Activated naive CD4-positive, alpha-beta T cell treated with anti-CD3 and anti-CD28 coated beads, Interleukin-2, amount 50 U/mL, for 72 hours (primary cell): ENCODE measurements at places on chromosomes 11 and 22.
A peak's percentile ranks its signal among the peaks of the same experiment; 100 is the strongest.

DNA sequence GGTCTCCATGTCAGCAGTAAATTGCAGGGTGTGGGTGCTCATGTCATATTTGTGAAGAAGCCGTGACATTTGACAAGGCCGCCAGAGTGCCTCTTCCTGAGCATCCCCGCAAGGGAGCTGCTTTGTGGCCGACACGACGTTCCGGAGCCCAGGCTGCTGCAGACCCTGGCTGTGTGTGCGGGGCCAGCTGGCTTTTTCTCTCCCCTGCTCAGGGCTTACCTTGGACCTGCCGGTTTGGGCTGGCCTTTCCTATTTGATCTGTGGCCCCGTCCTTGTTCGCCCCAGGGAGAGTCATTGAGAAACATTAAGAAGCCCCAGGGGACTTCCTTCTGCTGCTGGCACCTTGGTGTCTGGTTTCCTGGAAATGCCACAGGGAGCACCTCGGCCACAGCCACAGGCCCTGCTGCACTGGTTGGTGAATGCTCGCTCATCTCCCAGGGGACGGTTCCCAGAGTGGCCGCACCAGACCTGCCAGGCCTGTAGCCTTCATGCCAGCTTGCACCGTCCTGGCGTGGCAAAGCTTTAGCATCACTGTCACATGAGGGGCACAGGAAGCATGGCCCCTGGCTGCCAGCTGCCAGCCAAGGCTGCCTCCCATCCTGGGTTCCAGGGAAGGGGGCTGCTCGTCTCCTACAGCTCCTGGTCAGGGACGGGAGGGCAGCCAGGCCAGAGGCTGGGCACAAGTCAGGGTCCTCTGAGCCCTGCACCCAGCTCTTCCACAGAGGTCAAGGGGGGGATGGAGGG is 5.4 kb downstream of the GRK2 start:
- peak; percentile 89 for DNase-seq

DNA sequence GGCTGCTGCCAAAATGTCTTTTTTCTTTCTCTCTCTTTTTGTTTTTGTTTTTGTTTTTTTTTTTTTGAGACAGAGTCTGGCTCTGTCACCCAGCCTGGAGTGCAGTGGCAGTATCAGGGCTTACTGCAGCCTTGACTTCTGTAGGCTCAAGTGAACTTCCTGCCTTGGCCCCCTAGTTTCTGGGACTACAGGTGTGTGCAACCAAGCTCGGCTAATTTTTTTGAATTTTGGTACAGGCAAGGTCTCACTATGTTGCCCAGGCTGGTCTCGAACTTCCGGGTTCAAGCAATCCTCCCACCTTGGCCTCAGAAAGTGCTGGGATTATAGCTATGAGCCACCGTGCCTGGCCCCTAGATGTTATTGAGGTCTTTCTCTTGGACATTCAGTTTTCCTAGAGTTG is 2.2 kb upstream of the DDX10 start:
- no peak for DNase-seq

- no peak for DNase-seq
Measured at GRCh38 chr22:30453731-30454510, 17.9 kb downstream of the SEC14L3 start.

DNA sequence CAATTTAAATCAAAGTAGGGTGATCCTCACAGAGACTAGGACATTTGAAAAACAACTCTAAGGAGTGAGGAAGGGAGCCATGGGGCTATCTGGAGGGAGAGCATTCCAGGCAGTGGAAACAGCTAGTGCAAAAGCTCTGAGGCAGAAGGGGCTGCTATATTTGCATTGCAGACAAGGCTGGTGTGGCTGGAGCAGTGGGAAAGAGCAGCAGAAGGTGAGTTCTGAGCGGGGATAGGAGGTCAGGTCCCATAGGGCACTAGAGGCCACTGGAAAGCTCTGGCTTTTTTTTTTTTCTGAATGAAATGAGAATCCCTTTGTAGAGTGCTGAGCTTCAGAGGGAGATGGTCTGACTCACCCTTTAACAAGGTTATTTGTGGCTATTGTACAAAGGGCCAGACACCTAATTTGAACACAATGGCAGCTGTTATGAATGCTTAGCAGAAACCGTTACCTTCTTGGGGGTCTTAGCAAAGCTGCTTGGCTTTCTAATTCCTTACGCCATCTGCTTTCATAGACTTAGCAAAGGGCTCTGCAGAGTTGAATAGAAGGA is 291.6 kb downstream of the BUD13 start:
- DNase-seq, result no peak

GRCh38 chr11:18650353-18650752 is 16.2 kb upstream of the SPTY2D1 start:
- no peak for DNase-seq

GRCh38 chr22:43310311-43310710 is 32.9 kb downstream of the SCUBE1 start:
- DNase-seq, result no peak

GRCh38 chr11:81570669-81571068 is 1163.0 kb downstream of the FAM181B start:
- no peak for DNase-seq

DNA sequence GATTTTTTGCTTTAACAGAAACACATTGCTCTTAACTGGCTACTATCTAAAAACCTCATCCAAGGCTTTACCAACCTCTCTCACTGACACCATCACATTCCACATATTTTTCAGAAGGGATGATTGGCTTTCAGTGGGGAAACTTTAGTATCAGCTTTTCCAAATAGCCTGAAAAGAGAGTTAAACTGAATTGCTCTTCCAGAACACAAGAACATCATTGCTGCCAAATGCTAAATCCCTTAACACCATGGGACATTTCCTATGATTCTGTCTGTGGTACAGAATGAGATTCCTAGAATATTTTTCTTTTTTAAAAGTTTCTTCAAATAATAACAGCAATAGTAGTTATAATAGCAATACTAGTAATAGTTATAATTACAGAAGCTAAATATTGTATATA is 45.4 kb downstream of the SOX6 start:
- no peak for DNase-seq

DNA sequence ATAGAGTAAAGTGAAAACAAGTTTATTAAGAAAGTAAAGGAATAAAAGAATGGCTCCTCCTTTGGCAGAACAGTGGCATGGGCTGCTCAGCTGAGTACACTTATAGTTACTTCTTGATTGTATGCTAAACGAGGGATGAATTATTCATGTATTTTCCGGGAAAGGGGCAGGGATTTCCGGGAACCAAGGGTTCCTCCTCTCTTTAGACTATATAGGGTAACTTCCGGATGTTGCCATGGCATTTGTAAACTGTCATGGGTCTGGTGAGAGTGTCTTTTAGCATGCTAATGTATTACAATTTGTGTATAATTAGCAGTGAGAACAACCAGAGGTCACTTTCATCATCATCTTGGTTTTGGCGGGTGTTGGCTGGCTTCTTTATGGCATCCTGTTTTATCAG is 23.5 kb upstream of the SPTY2D1 start:
- no peak for DNase-seq

GRCh38 chr11:125401746-125402145 is 94.3 kb downstream of the FEZ1 start:
- DNase-seq, result no peak

- DNase-seq, result no peak
Measured at GRCh38 chr22:21013657-21014201, 1.2 kb upstream of the P2RX6 start.

- DNase-seq, result no peak
Measured at GRCh38 chr11:131593301-131593700, 222.9 kb downstream of the NTM start.

DNA sequence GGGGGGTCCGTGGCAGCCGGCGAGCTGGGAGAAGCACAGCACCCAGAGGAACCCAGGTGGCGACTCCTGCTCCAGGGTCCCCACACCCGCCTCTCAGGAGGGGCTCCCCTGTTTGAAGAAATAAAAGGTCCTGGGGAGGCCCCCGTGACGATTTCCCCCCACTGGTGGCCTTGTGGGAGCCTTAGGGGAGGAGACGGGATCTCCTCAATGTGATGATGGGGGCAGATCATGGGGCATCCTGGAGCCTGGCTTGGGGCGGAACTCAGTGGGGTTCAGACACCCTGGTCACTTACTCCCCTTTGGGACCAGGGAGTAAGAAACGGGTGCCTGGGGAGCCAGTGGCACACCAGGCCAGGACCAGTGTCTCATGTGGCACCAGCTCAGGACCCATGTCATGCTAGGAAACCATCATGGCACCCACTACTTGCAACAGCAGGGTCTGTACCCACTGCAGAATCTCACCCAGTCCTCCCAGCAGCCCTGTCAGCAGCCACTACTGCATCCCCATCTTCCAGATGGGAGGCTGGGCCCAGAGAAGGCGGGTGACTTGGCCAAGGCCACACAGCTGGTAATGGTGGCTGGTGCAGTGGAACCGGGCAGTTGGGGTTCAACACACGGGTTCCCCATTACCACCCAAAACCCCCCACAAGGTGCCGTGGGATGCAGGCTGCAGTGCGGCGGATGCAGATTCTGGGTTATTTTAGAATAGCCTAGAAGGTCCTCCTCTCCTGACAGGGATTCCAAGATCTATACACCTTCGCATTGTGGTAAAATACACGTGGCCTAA is 130.7 kb downstream of the CTTN start:
- no peak for DNase-seq

DNA sequence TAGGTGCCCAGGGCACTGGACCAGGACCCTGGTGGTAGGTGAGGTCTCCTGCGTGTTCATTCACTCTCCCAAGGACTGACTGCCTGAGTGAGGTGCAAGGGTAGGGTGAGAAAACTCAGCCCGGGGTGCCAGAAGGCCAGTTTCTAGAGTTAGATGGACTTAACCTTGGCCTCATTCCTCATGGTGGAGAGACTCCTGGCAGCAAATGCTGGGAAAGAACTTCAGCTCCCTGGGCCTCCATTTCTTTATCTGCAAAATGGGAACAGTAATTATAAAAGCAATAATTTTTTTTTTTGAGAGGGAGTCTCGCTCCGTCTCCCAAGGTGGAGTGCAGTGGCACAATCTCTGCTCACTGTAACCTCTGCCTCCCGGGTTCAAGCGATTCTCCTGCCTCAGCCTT is 47.7 kb downstream of the TRIOBP start:
- no peak for DNase-seq

- DNase-seq, result no peak
Measured at GRCh38 chr11:66080055-66080817, 10.2 kb downstream of the PACS1 start.

DNA sequence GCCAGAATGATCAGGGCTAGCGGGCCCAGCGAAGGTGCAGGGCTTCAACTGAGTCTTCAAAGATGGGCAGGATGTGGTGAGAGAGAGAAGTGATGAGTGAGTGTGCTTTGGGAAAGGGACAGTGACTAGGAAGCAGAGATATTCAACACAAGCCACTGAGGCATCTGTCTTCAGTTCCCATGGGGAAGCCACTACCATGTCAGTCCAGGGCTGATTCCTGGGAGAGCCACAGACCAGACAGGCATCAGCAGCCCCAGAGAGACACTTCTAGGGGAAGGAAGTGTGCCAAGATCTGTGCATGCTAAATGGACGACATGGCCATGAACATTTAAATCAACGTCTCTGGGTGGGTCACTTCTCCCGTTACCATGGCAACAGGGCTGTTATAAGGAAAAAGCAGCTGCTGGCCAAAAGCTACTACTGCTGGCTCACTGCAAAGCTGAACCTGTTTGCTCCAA is 28.5 kb downstream of the P4HA3 start:
- DNase-seq, result no peak

DNA sequence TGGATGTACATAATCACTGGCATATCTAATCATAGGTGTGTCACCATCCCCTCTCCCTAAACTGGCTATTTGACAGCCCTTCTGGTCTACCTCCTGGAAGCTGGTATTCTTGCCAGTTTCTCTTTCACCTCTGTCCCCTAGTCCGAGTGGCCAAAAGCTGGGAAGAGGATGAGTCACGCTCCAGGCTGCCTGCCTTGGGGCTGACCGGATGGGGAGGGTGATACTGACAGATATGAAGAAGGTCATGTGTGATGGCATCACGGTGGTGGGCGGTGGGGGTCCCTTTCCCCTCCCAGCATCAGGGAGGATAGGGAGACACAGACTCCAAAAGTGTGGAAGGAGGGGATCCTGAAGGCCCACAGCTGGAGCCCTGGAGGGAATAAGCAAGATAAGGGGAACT is 4.8 kb downstream of the OAF start:
- DNase-seq, result no peak

GRCh38 chr11:117833401-117833891 is 8.9 kb upstream of the FXYD2 start:
- DNase-seq, result no peak

DNA sequence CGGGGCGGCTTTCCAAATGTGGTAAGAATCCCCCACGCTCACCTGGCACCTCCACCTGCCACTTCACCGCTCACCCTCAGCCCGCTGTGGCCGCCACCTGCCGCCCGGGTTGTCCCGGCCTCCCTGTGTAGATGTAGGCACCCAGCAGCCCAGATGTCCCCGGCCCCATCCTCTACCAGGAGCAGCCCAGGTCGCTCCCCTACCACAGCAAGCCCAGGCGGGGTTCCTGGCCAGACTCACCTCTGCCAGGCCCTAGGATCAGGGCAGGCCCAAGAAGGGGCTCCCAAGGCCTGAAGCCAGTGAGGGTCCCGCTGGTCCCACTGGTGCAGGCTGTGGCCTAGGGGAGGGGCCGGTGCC is 27.4 kb downstream of the MOB2 start:
- DNase-seq, result no peak

GRCh38 chr11:27183672-27184457 is 143.2 kb downstream of the BBOX1 start:
- DNase-seq, result peak; percentile 32

DNA sequence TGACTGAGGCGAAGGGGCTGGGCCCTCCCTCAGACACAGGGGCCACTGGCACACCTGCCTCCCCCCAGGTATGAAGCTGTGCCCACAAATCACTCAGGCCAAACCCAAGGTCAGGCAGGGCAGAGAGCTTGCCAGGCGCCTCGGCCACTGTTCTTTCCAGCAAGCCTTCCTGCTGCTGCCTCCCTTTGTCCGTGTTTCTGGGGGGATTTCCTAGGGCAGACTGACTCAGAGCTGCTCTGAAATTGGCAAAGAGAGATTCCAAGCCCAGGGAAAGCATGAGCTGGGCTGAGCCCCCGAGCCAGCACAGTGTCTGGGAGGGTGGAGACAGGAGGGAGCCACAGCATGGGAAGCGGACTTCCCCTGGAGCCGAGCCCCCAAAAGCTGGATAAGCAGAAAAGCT is 33.2 kb downstream of the PPP2R1B start:
- no peak for DNase-seq

DNA sequence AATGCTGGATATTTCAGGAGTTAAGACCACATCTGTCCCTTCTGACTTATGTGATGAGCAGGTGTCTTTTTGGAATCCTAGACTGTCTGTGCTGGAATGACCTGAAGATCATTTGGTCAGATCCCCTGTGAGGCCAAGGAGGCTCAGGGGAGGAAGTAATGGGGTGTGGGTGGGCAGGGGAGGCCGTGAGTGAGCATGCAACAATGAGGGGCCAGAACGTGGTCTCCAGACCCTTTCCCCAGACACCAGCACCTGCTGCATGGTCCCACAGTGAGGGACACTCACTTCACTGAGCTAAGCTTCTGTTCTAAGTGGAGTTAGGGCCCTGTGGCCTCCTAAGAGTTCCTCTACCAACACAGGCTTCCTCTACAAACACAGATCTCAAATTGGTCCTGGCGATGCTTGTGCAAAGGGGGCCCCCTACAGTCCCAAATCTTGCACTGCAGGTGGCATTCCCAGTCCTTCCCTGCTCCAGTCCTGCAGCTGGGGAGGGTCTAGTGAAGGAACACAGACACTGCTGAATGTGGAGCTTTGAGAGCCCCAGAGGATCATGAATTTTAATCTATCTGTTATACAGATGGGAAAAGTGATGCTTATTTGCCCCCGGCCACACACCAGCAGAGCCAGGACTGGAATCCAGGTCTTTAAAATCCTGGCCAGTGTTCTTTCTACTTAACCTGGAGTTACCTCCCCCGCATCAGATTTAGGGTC is 7.4 kb downstream of the USP2 start:
- peak; percentile 51 for DNase-seq
